Fibroblast of skin of left quadriceps (primary cell): ENCODE measurements at places on chromosomes 2 and 18.
A peak's percentile ranks its signal among the peaks of the same experiment; 100 is the strongest.

- DNase-seq, result no peak
These were observed 849.4 kb downstream of the LRRTM4 start for GRCh38 chr2:76672798-76673197.

DNA sequence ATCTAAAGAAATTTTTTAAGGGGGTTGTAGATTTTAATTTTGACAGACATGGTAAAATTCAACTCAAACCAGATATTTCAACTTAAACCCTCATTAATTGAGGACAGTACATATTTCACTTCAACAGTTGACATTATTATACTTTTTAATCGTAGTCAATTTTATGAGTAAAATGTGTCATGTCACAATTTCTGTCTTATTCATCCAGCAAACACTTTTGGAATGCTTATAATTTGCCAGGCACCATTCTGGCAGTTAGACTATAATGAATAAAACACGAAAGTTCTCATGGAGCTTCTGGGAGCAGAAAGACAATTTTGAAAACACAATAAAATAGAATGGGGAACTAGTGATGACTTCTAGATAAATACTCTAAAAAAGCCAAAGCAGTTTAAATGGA is 1094.8 kb downstream of the SUCLG1 start:
- DNase-seq, result peak; percentile 87

- no peak for DNase-seq
These were observed 7.1 kb upstream of the IL1RL1 start for GRCh38 chr2:102304268-102304667.

DNA sequence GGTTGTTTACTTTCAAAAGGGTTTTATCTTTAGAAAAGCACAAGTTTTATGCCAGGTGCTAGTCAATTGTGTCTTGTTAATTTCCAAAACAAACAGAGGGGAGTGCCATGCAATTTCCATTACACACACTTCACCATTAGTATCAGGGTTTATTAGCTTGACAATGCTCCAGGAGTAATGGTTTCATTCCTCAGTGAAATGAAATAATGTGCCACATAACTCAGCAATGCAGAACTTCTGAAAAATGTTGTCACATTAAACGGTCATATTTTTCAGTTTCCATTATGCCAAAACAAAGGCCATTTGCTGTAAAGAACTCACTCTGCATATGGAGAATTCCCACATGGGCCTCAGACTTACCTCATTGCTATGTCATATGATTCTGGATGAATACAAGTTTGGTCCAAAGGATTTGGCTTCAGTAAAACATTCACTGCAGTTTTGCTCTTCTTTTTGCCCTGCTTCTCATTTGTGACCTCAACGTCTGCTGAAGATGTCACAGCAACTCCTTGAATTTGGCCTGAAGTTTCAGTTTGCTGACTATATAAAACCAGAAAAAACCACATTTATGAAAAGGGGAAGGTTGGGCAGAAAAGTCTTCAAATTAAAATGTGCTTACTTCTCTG is 198.2 kb downstream of the SRBD1 start:
- no peak for DNase-seq
